Activated CD4-positive, alpha-beta T cell treated with anti-CD3 and anti-CD28 coated beads, Interleukin-2, amount 50 U/mL, for 24 hours (primary cell): ENCODE measurements at places on chromosomes 1 and 21.

GRCh38 chr1:90614872-90615271 is 102.2 kb downstream of the BARHL2 start:
- no peak for DNase-seq

GRCh38 chr1:244815600-244816099 is 19.8 kb upstream of the COX20 start:
- DNase-seq, result no peak

- no peak for DNase-seq
Measured at GRCh38 chr1:203744075-203744972, 20.7 kb upstream of the LAX1 start.

DNA sequence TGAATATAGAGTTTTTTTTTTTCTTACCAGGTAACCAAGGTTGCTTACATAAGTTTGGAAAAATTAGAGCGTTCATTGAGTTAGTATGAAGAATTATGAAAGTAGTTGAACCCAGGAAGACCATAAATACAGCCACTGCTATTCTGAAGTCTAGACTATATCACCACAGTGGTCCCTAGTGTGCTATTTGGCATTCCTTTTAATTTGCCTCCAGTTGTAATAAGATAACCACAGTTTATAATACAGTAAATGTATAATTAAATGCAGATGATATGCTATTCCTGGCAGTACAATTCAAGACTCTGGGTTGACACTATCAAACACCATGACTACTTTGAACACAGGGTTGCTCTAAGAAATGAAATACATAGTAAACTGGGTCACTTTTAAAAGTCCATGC is 270.5 kb downstream of the BRINP2 start:
- no peak for DNase-seq

GRCh38 chr1:28118640-28119307 is 30.4 kb upstream of the EYA3 start:
- no peak for DNase-seq
